ENCODE measurements at places on chromosomes 2 and 18.

GRCh38 chr2:137155356-137156104, 390.2 kb downstream of the THSD7B start:
- DNase-seq = no peak

GRCh38 chr2:73283545-73284295, 558 bp downstream of the FBXO41 start:
- DNase-seq = no peak

- DNase-seq = no peak
These were observed 796.1 kb downstream of the DCDC2C start for GRCh38 chr2:4499316-4500030.

DNA sequence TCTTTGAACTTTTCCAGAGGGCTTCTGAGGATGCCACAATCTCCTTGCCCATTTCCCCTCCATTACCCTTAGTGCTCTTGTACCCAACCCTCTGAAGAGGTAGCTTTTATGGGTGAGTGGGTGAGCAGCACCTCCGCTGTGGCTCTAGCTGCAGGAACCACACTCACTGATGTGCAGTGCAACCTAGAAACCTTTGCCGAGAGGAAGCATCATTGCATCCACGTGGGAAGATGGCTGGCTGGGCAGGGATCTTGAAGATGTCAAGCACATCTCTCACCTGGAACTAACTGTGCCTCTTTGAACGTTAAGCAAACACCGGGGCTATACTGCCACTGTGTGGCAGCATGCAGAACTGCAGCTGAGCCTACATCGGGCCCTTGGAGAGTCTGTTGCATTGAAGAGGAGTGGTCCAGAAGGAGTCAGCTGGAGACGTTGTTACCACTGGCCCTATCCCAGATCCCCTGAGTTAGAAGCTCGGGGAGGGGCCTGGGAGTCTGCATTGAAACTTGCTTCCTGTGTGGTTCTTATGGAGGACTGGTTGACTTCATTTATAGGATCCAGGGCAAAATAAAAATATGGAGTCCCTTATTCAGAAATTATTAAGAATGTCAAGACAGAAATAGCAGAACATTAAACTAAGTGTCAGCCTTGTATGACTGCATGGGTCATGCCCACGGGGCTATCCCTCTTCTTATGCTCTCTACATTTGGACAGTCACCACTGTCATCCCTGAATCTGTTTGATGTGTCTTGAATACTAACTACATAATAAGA, 28.7 kb downstream of the IGFBP5 start:
- DNase-seq = no peak

- no peak for DNase-seq
These were observed 26.9 kb upstream of the ARL5A start for GRCh38 chr2:151855111-151855510.

DNA sequence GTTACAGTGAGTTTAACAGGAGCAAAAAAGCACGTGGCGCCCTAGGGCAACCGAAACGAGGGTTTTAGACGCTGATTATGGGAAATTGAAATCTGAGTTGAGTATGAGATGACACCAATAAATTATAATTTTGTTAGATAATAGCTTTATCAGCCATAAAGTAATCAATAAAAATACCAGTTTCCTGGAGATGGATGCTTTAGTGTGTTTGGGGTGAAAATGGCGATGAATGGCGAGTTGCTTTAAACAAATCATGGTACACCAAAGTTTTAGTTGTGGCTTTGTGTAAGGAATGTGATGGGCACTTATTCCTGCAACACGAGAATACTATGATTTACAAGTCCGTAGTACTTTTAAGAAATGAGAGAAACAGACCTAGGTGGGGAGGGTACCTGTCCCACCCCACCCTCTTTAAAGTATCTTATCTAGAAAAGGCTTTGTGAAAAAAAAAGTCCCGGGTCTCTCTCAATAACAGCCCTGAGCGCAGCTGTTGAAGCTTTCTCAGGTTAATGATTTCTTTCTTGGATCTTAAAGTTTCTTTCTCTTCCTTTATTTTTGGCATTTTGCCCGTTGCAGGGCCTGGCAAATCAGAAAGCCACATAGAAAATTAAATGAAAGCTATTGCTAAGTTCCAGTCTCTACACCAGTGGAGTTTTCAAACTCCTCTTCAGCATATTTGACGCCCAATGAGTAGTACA, 1.5 kb upstream of the RRM2 start:
- no peak for DNase-seq

GRCh38 chr2:69159986-69160385, 147.0 kb downstream of the ANTXR1 start:
- no peak for DNase-seq

GRCh38 chr18:77164026-77164425, 31.4 kb upstream of the MBP start:
- no peak for DNase-seq

GRCh38 chr2:101123795-101124471, 27.2 kb downstream of the TBC1D8 start:
- no peak for DNase-seq

DNA sequence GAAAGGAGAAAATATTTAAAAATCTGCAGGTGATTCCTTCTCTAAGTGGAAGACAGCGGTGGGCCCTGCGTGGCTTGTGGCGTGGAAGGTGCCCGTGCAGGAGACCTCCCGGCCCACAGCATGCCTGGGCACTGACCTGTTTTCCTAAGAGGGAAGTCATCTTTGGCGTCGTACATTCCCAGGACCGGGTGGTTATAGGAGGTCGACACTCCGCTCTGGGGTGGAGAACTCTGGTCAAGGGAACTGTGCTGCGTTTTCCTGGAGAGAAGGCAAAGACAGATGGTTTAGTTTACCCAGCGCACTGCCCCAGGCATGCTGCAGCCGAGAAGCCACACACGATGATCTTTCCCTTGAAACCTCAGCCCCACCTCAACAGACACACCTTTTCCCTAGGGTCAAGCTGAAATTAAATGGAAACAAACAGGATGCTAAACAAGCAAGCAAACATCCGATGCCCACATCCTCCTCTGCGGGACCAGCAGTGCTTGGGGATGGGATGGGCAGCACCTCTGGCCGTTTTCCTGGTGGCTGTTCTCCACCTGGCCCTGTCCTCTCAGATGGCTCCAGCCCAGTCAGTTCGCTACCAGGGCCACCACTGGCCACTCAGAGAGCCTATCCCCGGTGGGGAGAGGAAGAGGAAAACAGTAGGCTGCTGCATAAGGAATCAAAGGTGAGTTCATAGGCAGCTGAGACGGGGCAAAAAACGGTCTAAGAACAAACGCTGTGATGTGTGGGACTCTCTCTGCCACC, 244.1 kb downstream of the HDAC4 start:
- no peak for DNase-seq

DNA sequence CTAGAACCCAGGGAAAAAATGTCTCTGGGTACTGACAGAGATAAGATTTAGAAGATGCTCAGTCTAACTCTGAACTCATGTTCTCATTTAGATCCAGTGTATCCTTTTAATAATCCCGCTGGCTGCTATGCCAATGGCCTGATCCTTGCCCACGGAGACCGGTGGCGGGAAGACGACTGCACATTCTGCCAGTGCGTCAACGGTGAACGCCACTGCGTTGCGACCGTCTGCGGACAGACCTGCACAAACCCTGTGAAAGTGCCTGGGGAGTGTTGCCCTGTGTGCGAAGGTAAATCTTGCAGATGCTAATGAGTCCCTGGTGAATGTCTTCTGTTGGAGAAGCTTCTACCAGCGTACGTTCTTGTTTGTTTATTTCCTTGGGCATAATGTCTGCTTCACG, 118.6 kb downstream of the FEZ2 start:
- DNase-seq = no peak

- no peak for DNase-seq
These were observed 467.2 kb downstream of the LRRTM4 start for GRCh38 chr2:77054938-77055337.

DNA sequence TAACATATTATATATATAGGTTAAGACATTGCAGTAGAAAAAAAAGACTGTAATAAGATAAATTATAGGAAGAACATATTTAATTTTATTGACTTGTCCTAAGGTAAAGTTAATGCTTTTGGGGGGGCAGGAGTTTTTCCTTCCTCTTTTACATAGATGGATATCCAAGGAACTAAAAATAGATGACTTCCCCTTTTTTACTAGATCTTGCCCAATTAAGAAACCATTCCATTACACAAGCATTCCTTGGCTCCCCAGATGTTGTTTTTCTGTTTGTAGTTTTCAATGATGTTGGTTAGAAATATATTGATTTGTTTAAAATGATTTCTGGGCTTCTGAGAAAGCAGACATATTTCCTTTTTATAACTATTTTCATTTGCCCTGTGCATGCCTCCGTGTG, 22.4 kb upstream of the PMAIP1 start:
- no peak for DNase-seq

- no peak for DNase-seq
These were observed 1.9 kb downstream of the TTL start for GRCh38 chr2:112483831-112484230.

GRCh38 chr2:231677632-231678104, 30.7 kb upstream of the PTMA start:
- no peak for DNase-seq

GRCh38 chr2:224442071-224442967, 40.4 kb upstream of the FAM124B start:
- no peak for DNase-seq

- no peak for DNase-seq
These were observed 193.3 kb downstream of the RNF152 start for GRCh38 chr18:61699397-61700110.

DNA sequence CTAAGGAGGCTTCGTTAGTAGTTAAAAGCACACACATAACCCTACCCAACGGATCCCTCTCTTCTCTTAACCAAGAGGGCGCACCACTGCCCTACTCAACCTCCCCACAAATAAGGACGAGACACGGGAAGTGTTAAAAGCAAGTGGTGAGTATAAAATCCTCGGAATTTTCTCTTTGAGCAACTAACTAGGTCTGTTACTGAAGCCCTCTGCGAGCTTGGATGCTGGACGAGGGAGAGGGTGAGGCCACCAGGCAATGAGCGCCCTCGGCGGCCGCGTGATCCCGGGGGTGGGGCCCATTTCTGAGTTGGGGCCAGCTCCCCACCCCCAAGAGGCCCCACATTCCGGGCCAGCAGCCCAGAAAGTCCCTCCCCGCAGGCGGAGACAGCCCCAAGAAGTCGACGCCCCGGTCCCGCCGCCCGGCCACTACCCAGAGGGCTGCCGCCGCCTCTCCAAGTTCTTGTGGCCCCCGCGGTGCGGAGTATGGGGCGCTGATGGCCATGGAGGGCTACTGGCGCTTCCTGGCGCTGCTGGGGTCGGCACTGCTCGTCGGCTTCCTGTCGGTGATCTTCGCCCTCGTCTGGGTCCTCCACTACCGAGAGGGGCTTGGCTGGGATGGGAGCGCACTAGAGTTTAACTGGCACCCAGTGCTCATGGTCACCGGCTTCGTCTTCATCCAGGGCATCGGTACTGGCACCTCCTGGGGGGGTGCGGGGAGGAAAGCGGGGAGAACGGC, at the start of gene CYBRD1:
CYBRD1 (plus strand) TSS at position 423 of the 736 bp plus-strand sequence; CDS start at position 495, 72 bp downstream.
- DNase-seq = no peak

DNA sequence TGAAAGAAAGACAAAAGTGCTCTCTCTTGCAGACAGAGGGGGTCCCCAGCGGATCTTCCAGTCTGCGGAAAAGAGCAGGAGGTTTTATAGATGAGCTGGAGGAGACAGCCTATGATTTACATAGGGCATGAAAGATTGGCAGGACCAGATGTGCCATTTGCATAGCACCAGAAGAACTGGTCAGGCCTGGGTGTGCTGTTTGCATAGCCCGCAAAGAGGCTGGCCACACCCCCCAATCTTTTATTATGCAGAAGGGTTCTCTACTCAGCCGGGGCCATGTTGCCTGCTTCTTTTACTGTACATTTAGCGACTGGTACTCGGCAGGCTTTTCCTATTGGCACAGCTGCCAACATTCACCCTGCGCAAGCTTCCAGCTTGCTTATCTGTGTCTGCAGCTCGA, 317.6 kb downstream of the GALR1 start:
- no peak for DNase-seq

DNA sequence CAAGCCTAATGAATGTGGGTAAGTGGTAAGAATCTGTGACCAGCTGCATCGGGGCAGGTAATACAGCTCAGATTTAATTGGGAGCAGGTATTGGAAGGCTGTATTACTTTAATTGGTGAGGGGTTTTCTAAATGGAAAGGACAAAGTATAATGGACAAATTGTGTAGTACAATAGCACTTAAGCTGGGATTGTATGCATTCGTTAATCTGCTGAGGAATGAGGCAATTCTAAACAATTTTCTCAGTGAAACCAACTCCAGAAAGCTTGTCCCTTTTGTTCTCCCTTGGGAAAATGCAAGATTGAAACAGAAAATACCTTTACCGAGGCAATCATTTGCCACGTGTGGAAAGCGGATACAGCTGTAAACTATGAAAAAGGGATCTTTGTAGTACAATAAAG, 801.6 kb upstream of the POU3F3 start:
- no peak for DNase-seq

DNA sequence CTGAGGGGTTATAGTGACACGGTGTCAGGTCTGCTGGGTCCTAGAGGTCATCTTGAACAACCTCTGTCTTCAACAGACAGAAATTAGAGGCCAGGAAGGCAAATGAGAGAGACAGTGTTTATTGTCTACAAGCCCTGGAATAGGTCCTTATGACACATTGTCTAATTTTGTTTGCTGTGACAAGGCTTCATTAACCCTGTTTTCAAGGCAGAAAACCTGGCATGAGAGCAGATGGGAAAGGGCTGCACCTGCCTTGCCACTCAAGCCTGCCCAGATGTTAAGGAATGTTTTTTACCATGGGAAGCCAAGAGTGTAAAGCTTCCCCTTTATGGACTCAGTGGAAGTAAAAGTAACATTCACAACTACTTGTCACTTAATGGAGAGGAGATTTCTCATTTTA, 275.3 kb downstream of the KCNS3 start:
- DNase-seq = no peak

DNA sequence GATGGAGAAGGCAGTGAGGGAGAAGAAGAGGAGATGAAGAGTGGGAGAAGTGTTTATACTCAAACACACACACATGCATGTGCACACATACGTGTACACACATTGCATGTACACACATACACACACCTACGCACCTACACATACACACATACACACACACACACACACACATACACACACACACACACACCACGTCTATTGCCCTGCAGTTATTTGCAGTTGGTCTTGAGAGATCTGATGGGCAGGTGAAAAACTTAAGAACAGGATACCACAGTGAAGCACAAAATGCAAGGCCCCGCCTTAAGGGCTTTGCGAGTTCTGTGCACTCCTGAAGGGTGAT, 190.2 kb downstream of the MYCN start:
- no peak for DNase-seq

DNA sequence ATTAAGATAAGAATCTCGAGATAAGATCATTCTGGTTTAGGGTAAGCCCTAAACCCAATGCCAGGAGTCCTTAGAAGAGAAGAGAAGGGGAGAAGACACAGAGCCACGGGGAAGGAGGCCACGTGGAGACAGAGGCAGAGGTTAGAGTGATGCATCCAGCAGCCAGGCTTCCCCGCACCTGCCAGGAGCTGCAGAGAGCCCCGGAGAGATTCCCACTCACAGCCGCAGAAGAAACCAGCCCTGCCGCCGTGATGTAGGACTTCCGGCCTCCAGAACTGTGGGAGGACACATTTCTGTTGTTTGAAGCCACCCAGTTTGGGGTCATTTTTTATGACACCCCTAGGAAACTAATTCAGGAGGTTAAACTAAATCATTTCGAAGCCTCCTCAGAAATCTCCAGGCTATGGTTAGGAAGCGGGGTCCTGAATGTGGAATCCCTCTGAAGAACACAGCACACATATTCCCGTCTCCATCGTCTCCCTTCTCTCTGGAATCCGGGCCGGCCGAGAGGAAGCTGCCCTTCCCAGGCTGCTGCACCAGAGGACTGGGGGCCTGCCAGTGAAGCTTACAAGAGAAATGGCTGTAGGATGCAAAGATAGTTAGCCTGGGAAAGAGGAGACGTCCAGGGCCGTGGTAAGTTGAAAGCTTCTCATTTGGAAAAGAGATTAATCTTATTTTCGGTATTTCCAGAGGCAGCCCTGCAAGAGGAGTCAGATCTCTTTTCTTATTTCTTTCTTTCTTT, 156.6 kb downstream of the TWIST2 start:
- no peak for DNase-seq
